ENCODE measurements at places on chromosomes 4 and X.

GRCh38 chr4:37524267-37524666, 161.9 kb downstream of the RELL1 start:
- DNase-seq = no peak

DNA sequence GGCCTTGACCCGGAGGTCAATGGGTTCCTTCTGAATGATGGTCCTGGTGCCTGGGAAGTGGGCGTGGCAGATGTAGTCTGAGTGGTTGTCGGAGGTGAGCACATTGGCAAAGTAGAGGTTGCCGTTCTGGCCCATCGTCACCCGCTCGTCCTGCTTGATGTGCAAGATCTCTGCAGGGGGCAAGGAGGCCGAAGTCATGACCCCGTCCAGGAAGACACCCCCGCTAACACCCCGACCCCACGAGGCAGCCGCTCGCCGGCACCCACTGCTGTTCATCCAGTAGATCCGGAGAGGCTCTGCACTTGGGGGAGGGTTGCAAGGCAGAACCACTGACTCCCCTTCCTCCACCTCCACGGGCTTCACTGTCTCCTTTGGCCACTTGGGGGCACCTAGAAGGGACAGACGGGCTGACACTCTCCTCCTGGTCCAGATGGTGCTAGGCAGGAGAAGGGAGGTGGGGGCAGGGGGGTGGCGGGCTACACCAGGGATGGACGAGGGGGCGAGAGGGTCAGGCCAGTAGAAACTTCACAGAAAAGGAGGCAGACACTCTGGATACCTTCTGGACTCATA, 15.1 kb downstream of the L1CAM start:
- no peak for DNase-seq

DNA sequence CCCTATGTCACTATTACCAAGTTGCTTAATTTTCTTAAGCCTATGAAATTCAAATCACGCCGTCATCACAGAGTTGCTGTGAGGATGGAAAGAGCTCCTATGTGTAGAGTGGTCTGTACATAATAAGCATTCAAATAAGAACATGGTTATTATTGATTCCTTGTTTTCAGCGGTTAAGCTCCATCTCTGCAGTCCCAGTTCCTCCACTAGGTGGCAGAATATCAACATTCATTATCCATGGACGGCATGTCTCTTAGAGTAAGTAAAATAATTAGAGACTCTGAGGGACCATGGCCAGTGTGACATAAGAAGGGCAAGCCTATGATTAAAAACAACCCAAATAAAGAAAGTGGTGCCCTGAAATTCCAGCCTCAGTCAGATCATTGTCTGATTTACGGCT, 132.5 kb upstream of the NHS start:
- peak; percentile 9 for DNase-seq

- no peak for DNase-seq
Measured at GRCh38 chr4:98935633-98936032, 6.7 kb upstream of the EIF4E start.

DNA sequence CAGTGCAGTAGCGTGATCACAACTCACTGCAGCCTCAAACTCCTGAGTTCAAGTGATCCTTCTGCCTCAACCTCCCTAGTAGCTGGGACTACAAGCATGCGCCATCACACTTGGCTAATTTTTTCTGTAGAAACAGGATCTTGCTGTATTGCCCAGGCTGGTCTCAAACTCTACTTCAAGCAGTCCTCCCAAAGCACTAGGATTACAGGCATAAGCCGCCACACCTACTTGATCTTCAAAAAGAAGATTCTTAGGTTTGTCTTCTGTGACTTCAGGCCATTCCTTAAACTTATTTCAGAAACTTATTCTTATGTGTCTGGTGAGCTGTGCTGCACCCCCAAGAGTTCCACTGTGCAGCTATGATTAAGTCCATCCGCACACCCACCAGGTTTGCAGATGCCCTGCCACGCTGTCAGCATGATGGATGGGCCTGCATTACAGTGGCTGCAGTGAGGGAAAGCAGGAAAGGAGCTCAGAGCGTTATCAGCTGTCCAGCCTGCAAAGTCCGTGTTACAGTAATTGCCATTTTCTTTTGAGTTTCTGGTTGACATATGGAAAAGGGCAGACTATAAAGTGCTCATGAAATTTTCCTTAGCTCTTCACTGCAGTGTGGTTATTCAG, 146.6 kb downstream of the AASDH start:
- peak; percentile 3 for DNase-seq

DNA sequence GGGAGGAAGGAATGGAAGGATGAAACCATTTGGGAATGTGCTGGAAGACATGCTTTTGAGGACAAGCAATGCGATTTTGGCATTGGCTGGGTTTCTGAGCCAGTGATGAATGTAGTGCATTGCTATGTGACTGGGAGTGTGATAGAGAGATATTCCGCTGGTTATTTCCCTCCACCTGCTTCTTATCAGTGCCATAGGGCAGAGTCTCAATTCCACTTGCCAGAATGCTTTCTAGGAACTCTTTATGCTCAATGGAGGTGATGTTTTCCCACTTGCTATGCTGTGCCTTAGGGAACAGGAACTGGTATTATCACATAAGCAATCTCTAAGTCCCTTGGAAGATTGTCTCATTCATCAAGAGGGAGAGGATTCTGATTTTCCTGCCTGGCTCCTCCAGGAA, 28.0 kb downstream of the TBL1X start:
- DNase-seq = no peak

GRCh38 chrX:46876901-46877300, 35.3 kb upstream of the JADE3 start:
- no peak for DNase-seq

DNA sequence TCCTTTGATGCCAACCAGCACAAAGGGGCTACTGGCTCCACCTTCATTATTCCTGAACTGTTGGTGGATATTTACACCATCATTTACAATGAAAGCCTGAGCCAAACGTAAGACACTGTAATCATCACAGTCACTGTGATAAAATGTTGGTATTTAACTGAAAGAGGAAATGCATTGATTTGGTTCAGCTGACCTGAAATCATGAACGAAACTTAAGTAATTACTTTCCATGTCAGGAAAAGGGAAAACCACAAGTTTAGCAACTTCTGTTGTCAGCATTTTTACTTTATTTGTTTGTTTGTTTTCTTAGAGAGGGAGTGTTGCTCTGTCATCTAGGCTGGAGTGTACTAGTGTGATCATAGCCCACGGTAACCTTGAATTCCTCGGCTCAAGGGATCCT, 247.8 kb upstream of the FAM47A start:
- no peak for DNase-seq

- no peak for DNase-seq
Measured at GRCh38 chrX:2502668-2503519, 2.1 kb upstream of the DHRSX start.

DNA sequence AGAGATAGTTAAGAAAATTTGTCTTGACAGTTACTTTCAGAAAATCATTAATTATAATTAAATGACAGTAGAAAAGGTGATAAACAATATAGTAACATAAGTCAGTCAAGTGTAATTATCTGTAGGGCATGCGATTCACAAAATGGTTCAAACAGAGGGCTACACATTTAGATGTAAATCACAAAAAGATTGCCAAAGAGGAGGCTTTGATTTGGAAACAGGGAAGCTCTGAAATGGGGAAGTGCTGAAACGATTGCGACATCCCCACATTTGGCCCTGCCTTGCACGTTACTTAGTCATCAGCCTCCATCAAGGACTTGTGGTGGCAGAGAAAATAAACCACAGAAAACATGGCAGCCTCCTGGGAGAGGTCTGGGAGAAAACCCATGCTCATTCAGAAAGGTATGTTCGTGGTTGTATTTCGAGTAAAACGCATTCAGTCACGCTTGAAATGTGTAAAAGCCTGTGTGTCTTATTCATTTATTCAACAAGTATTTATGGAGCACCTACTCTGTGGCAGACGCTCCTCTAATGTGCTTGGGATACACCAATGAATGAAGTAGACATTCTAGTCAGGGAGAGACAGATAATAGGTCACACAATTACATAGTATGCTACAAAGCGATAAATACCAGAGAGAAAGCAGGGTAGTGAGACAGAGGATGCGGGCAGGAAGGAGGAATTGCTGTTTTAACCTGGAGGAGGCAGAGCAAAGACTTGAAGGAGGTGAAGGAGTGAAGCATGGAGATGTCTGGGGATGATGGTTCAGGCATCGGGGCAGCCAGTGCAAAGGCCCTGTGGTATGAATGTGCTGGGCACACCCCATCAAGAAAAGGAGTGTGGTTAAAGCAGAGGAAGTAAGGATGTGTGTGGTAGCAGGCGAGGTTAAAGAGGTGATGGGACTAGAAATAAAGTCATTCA, 7.8 kb downstream of the RBM47 start:
- no peak for DNase-seq

- peak; percentile 40 for DNase-seq
Measured at GRCh38 chr4:164876700-164877324, at the start of gene APELA. TSS of gene APELA (plus strand) at chr4:164877178. CDS start at chr4:164877332, 154 bp downstream.

GRCh38 chr4:168240821-168241220, 77.7 kb downstream of the DDX60 start:
- no peak for DNase-seq

DNA sequence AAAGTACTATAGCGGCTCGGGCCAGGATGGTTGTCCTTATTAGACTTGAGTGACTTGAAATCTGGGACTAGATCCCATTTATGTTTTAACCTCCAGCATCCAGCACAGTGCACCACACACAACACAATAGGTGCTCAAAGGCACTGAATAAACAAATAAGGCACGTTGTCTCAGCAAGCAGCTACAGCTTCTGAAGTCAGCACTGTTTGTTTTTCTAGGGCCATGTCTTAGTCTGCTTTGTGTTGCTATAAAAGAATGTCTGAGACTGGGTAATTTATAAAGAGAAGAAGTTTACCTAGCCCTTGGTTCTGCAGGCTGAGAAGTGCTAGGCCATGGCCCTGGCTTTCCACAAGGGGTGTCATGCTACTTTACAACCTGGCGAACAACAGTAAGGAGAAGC, 102.1 kb upstream of the LNX1 start:
- DNase-seq = no peak

- DNase-seq = no peak
Measured at GRCh38 chr4:146490106-146490505, 31.6 kb downstream of the SLC10A7 start.

DNA sequence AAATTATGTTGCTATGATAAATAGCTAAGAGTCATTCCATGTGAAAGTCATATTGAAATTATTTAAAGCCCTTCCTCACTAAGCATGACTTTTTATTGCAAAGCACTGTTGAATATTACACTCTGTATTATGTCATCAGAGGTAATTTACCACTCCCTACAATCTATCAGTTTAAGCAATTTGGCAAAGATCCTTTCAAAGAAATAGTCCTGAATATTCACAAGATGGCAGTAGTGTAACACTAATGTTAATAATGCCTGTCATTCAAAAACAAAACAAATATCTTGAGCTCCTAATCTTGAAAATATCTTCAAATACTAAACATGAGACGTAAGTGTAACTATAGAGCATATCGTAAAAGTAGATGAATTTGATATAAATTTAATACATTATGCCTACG, 208.6 kb upstream of the TECRL start:
- DNase-seq = no peak

GRCh38 chr4:182222766-182223165, 20.4 kb upstream of the TENM3 start:
- DNase-seq = no peak

DNA sequence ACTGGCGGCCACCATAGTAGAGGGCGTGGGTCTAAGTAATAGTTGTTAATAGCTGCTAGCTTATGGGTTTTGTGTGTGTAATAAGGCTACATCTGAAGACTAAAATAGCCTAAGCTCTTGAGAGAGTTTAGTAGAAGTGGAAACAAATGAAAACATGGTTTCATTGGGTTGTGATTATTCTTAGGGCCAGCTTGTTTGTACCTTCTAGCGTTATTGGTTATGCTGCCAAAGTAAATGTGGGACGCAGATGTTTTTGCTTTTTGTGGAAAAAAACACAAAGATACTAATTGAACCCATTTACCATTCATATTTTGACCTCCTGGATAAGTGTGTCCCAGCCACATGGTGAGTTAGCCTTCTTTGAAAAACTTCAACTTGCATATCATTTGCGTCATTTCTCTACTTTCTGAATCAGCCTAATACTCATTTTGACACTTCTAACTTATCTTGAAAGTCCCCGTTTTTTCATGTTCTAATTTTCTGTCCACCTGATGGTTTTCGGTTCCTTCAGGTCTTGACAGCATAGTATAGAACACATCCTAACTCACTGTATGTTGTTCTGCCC, 305.3 kb downstream of the FRMPD4 start:
- no peak for DNase-seq

DNA sequence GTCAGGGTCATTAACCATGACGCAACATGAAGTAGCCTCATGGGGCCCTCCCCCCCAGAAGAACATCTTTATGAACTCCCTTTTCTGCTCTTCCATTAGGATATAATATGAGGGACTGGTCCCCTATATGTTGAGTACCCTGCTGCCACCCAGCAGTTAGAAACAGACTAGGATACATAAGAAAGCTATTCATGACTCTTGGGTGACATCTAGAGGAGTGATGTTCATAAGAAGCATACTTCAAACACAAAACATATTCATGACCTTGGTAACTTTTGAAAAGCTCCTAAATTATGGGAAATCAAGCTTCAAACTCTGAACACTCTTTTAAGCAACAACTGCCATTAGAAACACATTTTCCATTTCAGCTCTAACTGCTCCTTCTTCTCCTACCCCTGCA, 155.2 kb upstream of the SPIN4 start:
- DNase-seq = no peak

DNA sequence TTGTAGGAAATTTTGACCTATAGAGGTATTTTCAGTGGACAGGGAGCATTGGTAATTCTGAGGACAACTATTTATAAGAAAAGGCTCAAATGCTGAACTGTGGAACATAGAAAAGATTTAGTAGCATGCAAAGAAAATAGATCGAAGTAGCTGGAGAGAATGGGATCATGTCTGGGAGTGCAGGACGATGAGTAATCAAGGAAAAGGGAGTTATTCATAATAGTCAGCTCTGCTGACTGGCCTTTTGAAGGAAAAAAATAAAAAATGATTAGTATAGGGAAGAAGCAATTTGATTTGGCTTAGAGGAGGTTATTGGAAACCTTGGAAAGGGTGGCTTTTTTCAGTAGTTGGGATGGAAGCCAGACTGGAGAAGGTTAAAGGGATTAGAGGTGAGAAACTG, 22.9 kb upstream of the ANK2 start:
- no peak for DNase-seq

DNA sequence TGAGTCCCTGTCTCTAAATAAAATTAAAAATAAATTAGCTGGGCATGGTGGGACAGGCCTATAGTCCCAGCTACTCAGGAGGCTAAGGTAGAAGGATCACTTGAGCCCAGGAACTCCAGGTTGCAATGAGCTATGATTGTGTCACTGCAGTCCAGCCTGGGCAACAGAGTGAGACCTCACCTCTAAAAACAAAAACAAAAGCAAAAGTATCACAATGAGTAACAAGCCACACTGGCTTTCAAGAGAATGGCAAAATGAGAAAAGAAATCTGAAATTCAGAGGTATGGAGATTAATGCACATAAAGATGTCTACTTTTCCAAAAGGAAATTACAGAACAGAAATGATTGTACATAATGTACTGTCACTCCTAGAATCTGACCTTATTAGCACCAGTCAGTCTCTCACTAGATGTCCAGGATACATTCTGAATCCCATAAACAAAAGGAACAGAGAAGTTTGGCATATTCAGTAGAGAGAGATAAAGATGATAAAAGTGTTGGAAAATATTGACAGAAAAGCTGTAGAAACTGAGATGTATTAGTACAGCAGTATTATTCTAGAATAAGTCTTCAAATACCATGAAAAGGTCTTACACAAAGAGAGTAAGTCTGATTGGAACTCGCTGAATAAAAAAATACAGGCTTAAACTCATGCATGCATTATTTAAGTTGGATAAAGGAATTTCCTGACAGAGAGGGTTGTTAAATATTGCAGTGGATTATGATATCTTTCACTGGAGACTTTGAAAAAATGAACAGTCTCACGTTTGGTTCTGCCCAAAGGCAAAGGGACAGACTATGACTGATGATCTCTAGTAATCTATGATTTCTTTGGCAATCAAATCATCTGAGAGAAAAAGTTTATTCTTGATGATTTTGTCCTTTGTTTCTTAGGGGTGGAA, 102.5 kb downstream of the SH3RF1 start:
- no peak for DNase-seq

Data from right kidney (tissue), 9 donors.